ENCODE measurements at places on chromosomes 7 and 10.
A peak's percentile ranks its signal among the peaks of the same experiment; 100 is the strongest.

DNA sequence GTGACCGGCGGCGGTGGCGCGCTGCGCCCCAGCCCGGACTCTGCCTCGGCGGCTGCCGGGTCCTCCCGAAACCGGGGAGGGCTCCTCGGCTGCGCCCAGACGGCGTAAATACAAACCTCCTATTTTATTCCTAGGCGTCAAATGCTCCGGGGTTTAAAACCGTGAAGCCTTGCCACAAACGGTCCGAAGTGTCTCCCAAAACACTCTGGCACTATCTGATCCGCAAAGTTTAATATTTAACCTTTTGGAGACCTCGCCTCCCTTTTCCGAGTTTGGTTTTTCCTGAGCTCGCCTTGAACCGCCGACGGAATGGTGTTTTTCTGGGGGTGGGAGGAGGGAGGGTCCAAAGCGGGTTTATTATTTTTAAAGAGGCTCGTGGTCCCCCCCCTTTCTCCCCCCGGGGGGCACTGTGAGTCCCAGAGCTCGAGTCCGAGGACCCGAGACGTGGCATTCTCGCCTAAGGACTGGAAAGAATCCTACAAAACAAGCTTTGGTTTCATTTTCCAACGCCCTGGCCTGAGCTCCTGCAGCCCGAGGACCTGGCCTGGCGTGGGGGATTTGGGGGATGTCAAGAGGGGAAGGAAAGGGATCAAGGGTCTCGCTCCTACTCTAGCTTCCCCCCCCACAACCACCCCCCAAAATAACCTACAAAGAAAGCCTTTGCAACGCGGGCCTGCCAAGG, 1.8 kb downstream of the TNRC18 start:
- DNase-seq = peak; percentile 74

GRCh38 chr7:111855842-111856227, 293.5 kb upstream of the IMMP2L start:
- DNase-seq = no peak

DNA sequence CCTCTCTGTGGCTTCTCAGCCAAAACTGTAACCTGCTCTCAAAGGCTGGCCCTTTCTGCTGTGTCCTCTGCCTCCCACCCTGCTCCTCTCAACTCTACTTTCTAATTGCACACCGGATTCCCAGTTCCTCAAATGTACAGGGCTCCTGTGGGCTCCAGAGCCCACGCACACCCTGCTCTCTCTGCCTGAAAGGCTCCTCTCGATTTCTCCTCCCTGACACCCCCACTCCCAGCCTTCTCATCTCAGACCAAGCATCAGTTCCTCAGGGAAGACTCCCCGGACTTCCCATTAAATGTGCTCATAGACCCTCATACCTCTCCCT, 111.7 kb upstream of the STEAP1B start:
- no peak for DNase-seq

DNA sequence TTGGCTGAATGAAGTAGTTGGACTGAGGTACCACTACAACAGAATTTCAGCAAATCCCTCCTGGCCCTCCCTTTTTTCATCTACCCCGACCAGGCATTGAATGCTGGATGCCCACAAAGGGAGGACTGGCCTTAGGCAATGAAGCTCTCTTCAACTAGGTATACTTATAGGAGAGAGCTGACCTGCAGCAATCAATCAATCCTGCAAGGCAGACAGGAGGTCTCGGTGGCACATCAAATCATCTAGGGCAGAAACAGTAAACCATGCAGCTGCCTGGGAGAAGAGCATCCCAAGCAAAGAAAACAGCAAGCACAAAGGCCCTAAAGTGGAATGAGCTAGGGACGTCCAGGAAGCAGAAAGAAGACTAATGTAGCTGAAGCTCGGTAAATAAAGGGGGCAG, 2.4 kb upstream of the ABRAXAS2 start:
- DNase-seq = no peak

DNA sequence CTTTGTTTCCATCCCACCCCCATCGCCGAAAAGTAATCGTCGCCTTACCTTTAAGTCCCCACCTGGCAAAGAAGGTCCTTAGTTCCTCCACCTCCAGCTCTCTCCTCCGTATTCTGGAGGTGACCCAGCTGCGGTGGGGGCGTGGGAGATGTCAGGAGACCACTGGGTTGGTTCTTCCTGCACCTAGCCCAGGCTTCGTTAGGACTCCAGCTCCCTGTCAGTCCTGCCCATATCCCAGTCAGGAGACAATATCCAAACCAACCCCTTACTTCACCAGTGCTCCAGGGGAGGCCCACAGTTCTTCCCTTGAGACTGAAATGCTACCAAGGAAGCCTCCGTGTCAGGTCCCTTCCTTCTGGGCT, 693 bp downstream of the ADIRF start:
- no peak for DNase-seq

- DNase-seq = no peak
Measured at GRCh38 chr7:12315049-12315448, 88.6 kb downstream of the VWDE start.

DNA sequence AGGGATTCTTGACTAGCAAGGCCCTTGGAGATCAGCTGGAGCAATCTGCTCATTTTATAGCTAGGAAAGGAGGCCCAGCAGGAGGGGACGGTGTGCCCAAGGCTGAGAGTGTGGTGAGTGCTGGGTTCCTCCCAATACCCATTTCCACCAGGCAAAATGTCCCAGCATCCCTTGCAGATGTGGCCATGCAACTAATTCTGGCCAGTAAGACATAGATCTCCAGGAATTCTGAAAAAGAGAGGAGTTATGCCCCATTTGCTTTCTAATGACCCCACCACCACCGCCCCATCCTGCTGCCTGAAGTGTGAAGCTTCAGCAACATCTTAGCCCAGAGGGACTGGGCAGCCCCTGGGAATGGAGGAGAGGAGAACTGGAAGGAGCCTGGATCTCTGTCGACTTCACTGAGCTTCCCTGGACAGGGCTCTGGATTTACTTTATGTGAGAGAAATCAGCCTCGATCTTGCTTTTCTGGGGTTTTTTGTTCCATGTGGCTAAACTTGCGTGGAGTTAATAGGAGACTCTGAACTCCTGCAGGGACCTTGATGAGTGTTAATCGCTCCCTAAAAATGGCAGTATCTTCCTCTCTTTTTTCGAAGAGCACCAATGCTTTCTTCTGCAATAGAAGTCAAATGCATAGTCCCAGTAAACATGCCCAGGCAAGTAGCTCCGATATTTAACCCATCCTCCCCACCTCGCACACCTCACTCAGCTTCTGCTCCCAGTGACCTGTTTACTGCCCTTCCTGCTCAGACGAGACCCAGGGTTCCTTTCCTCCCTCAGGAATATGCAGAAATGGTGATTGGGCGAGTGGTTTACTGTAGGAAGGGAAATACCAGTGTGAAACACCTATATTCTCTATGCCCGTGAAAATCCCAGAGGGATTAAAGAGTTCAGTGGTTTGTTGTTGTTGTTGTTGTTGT, 127.5 kb upstream of the GPR26 start:
- DNase-seq = no peak

All from colonic mucosa (tissue), 4 donors.